ENCODE measurements at places on chromosomes 12 and 14. TPM values are rescaled to one million over a fixed set of nuclear protein-coding genes. Genes with fewer than 3 reads are reported as not detected.

The GPR132 gene
- total RNA-seq, result 41.4 TPM

GRCh38 chr14:102050625-102051024 is 36.2 kb downstream of the HSP90AA1 start:
- no peak for DNase-seq

GRCh38 chr12:28869197-28869596 is 279.9 kb upstream of the FAR2 start:
- DNase-seq, result no peak

The OR6C2 gene
- total RNA-seq, result not detected

DNA sequence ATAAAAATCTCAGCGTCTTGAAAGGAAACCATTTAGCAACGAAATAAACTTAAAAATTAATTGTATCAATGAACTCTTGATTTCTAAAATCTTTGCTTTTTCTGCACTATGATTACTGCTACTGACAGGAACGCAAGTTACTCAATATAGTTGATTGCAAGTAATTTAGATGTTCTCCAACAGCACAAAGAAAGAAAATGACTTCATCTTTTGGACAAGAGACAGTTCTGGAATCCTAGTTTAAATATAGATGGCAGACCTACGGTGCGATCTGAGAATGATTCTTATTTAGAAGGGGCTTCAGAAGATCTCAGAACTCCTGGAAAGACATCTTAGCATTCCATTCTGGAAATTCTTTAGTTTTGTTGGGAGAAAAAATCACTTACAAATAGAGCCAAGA is 1.4 kb upstream of the SUDS3 start:
- DNase-seq, result no peak

The DNAJC22 gene
- total RNA-seq, result not detected

- no peak for DNase-seq
Measured at GRCh38 chr12:51295651-51296050, 25.4 kb upstream of the SMAGP start.

GRCh38 chr12:48000878-48001504 is 3.3 kb downstream of the COL2A1 start:
- no peak for DNase-seq

DNA sequence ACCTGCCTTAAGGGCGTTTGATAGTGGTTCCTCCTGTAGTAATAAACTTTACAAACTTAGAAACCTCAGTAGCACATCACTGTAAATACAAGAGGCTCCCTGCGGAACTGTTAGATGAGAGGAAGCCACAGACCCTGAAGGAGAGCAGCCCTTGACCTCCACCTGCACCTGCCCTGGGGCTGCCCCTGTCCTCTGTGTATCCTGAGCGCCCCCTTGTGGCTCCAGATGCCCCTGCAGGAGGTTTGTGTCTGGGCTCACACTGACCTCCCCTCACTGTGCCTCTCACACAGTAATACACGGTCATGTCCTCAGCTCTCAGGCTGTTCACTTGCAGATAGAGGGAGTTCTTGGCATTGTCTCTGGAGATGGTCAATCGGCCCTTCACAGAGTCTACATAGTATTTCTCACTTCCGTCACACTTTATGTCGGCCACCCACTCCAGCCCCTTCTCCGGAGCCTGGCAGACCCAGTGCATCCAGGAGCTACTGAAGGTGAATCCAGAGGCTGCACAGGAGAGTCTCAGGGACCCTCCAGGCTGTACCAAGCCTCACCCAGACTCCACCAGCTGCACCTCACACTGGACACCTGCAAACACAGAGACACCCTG is 1059.8 kb downstream of the TMEM121 start:
- peak; percentile 58 for DNase-seq

- no peak for DNase-seq
Measured at GRCh38 chr12:57765003-57765697, 1.7 kb downstream of the CYP27B1 start.

The KLRC2 gene
- total RNA-seq, result 3.6 TPM

- no peak for DNase-seq
Measured at GRCh38 chr12:90229407-90230170, 521.0 kb upstream of the ATP2B1 start.

The CCDC197 gene
- total RNA-seq, result not detected

DNA sequence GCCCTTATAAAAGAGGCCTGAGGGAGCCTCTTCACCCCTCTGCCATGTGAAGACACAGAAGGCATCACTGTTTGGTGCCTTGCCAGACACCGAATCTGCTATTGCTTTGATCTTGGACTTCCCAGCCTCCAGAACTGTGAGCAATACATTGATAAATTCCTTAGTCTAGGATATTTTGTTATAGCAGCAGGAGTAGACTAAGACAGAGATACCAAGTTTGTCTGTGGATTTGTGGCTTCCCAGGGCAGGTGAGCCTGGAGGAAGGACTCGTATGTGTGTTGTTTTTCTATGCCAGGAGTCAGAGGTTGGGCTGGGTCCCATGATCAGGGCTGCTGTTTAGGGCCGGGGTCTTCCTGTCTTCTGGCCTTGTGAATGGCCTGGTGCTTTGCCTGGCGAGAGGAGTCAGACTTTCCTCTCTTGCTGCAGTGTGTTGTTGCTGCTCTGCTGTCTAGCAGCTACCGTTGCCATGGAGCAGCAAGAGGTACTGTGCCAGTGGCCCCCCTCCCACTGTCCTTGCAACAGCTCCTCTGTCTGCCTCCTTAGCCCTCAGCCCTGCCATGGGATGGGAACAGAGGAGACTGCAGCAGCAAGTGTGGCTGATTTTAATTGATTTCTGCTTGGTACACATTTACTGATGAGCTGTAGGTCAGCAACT is 111.2 kb downstream of the CHST11 start:
- DNase-seq, result no peak

The DLGAP5 gene
- not detected for total RNA-seq

The GLT8D2 gene
- total RNA-seq, result not detected

- DNase-seq, result no peak
Measured at GRCh38 chr12:846421-846820, 94.0 kb downstream of the WNK1 start.

- no peak for DNase-seq
Measured at GRCh38 chr14:24900269-24901100, 149.5 kb downstream of the STXBP6 start.

- no peak for DNase-seq
Measured at GRCh38 chr14:71333705-71334104, 426.4 kb downstream of the PCNX1 start.

- no peak for DNase-seq
Measured at GRCh38 chr14:53448682-53449081, 295.6 kb upstream of the DDHD1 start.

GRCh38 chr12:124588751-124589267 is 21.4 kb upstream of the NCOR2 start:
- DNase-seq, result no peak

DNA sequence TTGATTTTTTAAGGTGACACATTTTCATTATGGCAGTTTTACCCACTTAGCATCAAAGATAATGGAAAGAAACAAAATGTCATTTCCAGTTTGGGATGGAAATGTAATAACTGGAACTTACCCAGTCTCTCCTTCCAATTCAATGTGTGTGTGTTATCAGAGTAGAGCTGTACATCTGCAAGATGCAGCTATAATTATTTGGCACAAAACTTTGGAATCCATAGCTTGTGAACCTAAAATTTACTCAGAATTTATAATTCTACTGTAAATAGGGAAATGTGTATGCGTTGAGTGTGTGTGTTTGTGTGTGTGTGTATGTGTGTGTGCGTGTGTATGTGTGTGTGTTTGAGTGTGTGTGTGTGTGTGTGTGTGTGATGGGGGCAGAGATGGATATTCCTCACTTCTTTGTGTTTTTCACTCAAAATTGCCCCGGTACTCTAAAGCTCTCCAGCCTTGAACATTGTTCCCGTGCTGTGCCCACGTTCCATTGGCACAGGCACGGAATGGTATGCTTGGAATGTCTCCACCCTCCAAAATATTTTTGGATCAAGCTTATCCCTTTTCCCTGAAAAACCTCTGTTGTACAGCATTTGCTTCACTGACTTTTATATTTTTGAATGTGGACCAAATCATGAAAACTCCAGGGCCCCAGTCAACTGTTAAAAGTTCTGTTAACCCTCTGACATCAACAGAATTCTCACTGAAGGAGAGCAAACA is 150.2 kb upstream of the BMP4 start:
- DNase-seq, result no peak

The IL31 gene
- total RNA-seq, result not detected

The RFX4 gene
- total RNA-seq, result not detected

The CLEC2A gene
- total RNA-seq, result not detected

The SPIC gene
- total RNA-seq, result not detected

DNA sequence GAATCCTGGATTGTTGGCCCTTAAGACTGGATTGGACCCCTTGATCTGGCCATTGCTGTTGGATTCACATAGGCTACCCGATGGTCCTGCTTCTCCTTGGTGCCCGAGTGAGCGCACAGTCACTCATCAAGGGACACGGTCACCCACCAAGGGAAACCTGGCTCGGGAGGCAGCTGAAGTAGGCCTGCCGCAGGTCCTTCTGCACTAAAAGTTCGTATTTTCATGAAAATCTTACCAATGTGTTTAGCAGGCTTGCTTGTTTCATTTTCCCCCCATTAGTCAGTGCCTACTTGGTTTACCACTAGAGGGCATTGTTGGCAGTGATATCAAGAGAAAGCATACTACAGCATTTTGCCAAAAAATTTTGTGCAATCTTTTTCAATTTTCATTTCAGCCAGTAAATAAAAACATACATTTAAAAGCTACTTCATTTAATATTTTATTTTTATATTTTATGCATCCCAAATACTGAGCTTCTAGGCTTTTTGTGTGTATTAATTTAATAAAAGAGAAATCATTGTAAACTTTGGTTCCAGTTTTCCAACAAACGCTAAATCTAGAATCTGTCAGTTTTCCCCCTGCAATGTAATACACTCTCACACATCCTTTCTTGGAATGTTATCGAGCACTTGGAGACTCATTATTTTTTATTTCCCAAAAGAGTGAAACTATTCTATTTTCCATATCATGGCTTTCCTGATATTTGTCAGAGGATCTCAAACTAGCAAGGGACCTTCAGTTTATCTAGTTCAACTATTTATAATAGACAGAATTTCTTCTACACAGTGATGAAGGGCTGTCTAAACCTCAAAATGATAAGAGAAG is 116.7 kb downstream of the LMNTD1 start:
- no peak for DNase-seq

- DNase-seq, result no peak
Measured at GRCh38 chr14:100278702-100279101, 27.5 kb downstream of the SLC25A29 start.

- DNase-seq, result no peak
Measured at GRCh38 chr12:3223601-3224529, 146.7 kb downstream of the TSPAN9 start.

The SMIM10L1 gene
- 13.4 TPM for total RNA-seq

- no peak for DNase-seq
Measured at GRCh38 chr12:50985322-50985721, 33.0 kb downstream of the HIGD1C start.

DNA sequence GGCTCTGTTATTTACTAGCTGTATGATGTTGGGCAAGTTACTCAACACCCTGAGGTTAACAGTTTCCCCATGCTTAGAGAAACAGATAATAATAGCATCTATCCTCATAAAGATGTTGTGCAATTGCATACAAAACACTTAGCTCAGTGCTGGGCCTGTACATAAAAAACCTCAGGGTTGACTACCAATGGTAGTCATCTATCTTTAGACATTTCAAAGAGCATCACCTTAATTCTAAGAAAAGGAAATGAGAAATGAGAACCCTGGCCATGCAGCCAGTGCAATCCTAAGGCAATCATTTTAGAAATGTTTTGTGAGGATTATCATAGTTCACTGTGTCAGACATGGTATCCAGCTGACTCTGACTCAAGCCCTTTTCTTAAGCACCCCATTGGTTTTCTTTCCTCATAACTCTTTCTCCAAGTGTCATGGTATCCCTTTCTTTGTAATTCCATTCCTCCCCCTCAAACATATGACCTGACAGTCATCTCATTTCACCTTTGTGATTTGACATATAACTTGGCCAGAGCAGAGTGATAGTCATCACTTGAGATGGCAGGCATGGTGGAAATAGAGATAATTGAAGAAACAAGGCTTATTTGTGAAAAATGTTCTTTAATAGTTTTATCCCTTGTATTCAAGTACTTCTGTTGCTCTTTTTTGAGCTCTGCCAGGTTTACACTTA is 29.5 kb upstream of the OSBPL8 start:
- DNase-seq, result no peak

GRCh38 chr14:92922883-92923743 is at the start of gene CHGA:
CHGA (plus strand) TSS chr14:92923150; CDS start chr14:92923360, 210 bp downstream.
- peak; percentile 51 for DNase-seq

GRCh38 chr14:20799456-20799891 is 3.2 kb downstream of the RNASE1 start:
- DNase-seq, result no peak

The B3GNT4 gene
- not detected for total RNA-seq

DNA sequence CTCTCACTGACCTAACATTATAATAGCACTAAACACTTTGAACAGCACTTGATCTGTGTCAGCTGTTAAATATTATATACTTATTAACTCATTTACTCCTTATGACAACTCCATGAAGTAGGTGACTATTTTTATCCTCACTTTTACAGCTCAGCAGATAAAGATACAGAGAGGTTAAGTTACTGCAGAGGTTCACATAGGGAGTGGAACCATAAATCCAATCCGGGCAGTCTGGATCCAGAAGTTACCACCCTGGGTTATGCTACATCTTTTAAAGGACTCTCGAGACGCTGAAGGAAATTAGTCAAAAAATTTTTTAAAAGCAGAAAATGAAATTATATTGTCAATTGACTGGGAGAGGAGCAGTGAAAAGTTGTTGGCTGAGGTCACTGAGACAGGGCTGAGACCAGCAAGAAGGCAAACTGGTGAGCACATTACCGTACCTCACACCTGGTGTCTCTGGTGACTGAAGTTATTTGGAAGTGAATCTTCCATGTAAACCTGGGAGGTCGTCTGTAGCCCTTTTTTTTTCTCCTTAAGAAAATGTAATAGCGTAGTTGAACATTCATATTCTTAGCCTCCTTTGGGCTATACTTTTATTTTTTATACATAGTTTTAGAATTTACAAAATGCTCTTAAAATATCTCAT is 1.2 kb upstream of the RIMKLB start:
- DNase-seq, result no peak

The P3H3 gene
- total RNA-seq, result 9.7 TPM

The LRIG3 gene
- not detected for total RNA-seq

- DNase-seq, result no peak
Measured at GRCh38 chr12:76029982-76030340, 1.6 kb downstream of the PHLDA1 start.

DNA sequence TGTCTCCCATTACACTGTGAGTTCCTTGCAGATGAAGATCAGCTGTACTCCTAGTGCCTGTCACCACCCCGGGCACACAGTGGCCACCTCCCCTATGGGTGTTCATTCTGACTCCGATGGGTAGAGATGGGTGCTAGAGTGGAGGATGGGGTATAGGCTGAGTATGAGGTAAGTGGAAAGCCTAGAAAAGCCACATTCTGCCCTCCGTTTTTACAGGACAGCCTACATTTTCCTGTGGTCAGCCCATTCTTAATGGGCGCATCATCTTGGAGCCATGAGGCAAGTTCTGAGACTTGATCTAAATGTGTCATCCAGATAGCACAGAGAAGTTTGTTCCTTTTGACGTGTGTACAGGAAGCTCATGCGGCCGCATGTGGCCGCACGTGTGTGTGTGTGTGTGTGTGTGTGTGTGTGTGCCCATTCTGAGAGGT is 166.7 kb upstream of the HIF1A start:
- no peak for DNase-seq

- no peak for DNase-seq
Measured at GRCh38 chr12:89234324-89235114, 117.8 kb downstream of the DUSP6 start.

The KIF21A gene
- 9.5 TPM for total RNA-seq
